Fibroblast of skin of right biceps (primary cell): ENCODE measurements at places on chromosomes 3 and 15.

DNA sequence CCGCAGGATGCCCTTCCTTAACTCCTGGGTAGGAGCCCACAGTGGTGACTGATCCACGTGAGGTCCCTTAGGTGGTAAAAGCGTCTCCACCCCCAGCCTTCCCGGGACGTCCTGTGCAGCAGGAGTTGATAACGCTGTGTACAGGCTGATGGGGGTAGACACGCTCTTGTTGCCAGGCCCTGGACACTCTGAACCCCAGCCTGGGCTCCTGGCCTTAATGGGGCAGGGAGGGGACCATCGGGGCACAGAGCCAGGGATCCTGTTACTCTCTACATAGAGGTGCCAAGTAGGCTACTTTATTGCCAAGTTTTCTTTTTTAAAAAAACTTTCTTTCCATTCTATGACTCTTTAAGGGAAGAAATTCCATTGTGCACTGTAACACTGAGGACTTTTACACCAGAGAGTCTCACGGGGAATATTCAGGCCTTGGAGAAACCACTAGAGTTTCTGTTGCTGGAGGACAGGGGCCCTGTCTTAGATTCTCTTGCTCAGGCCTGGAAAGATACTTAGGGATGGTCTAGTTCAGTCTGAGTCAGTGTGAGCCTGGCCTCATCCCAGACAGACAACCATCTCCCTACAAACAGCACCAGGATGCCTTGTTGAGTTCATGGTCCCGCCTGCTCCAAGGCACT lies 104.3 kb upstream of the RNU6-1 start:
- DNase-seq: peak; percentile 59

- DNase-seq: peak; percentile 84
Observed at GRCh38 chr15:87477737-87478686, 778.5 kb downstream of the NTRK3 start.

GRCh38 chr3:112503304-112503972 lies 4.2 kb upstream of the BTLA start:
- DNase-seq: no peak

DNA sequence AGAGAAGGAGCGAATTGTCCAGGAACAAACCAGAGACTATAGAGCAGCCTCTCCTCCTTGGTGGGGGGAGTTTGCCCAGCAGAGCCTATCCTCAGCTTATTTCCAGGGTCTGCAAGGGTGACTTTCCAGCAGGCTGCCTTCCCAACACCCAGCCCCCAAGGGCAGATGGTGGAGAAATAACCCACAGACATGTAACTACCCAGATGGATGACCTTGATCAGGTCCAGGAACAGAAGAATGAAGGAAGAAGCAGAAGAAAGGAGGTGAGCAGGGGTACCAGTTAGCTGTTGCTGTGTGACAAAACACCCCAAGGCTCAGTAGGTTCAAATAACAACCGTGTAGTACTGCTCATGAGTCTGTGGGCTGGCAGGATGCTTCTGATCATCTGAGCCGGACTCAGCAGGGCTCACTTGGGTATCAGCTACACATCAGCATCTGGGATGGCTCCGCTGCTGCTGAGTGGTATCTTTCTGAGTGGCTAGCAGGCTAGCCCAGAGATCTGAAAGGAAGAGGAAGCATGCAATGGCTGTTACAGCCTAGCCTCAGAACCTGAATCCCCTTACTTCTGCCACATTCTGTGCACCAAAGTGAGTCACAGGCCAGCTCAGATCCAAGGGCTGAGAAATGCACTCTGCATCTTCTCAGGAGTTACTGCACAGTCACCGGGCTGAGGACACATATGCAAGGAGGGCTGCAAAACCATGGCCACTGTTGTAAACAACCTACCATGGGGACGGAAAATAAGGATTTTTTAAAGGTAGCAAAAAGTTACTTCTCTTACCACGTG lies 22.2 kb upstream of the TXNRD3 start:
- DNase-seq: peak; percentile 44
